H1 (cell line): ENCODE measurements at places on chromosomes 4 and X. TPM values are rescaled to one million over a fixed set of nuclear protein-coding genes. Genes with fewer than 3 reads are reported as not detected.

The MOSPD2 gene
- polyA plus RNA-seq: 3.1 and 4.5 TPM in 2 replicates

The PCDH10 gene
- polyA plus RNA-seq: 2.2 and 3.0 TPM in 2 replicates

The CENPVL1 gene
- 7.3 and 8.0 TPM in 2 replicates for polyA plus RNA-seq

The TIGD4 gene
- 0.20 and 0.42 TPM in 2 replicates for polyA plus RNA-seq

The ANKRD17 gene
- polyA plus RNA-seq: 28.7 and 42.4 TPM in 2 replicates

The EPGN gene
- not detected in 2 replicates for polyA plus RNA-seq

The CORIN gene
- polyA plus RNA-seq: 0.09 and 0.17 TPM in 2 replicates

The BEX5 gene
- 0.15 TPM in 1 of 2 replicates, not detected in the other for polyA plus RNA-seq

The C4orf51 gene
- not detected in 2 replicates for polyA plus RNA-seq

The SCD5 gene
- 0.92 and 1.1 TPM in 2 replicates for polyA plus RNA-seq

The CENPVL2 gene
- polyA plus RNA-seq: 7.3 and 8.0 TPM in 2 replicates

The PTPN13 gene
- polyA plus RNA-seq: 11.5 and 12.7 TPM in 2 replicates

The ATP2B3 gene
- polyA plus RNA-seq: 0.14 and 0.24 TPM in 2 replicates

The TRIML1 gene
- not detected in 2 replicates for polyA plus RNA-seq

The HDAC6 gene
- 34.0 and 36.4 TPM in 2 replicates for polyA plus RNA-seq

The IGSF1 gene
- 24.3 and 39.9 TPM in 2 replicates for polyA plus RNA-seq

The KCND1 gene
- 3.1 and 4.5 TPM in 2 replicates for polyA plus RNA-seq

The CRMP1 gene
- 131 and 137 TPM in 2 replicates for polyA plus RNA-seq

The WNK3 gene
- 3.7 and 5.5 TPM in 2 replicates for polyA plus RNA-seq

The MAGED4B gene
- 114 and 144 TPM in 2 replicates for polyA plus RNA-seq

The PCSK1N gene
- 3.6 and 7.0 TPM in 2 replicates for polyA plus RNA-seq

The TEC gene
- polyA plus RNA-seq: 0.38 and 0.73 TPM in 2 replicates

The USP17L28 gene
- not detected in 2 replicates for polyA plus RNA-seq

The SASH3 gene
- polyA plus RNA-seq: not detected in 2 replicates

The RTL5 gene
- polyA plus RNA-seq: 0.57 and 0.96 TPM in 2 replicates

The SHROOM3 gene
- polyA plus RNA-seq: 15.8 and 19.7 TPM in 2 replicates

The SAT1 gene
- polyA plus RNA-seq: 23.4 and 36.8 TPM in 2 replicates

The ATP6AP2 gene
- polyA plus RNA-seq: 35.1 and 86.2 TPM in 2 replicates

The GSX2 gene
- polyA plus RNA-seq: not detected in 2 replicates

The SERPINA7 gene
- not detected in 2 replicates for polyA plus RNA-seq

The ZNF732 gene
- 1.3 and 1.9 TPM in 2 replicates for polyA plus RNA-seq

The NUDT11 gene
- polyA plus RNA-seq: 20.5 and 31.3 TPM in 2 replicates

The SLC6A14 gene
- polyA plus RNA-seq: not detected in 2 replicates

The TEX13C gene
- polyA plus RNA-seq: 0.02 and 0.03 TPM in 2 replicates

The TMEM154 gene
- polyA plus RNA-seq: 0.22 and 0.33 TPM in 2 replicates

The TRPC3 gene
- 0.41 and 0.49 TPM in 2 replicates for polyA plus RNA-seq

The PLK4 gene
- 12.5 and 23.3 TPM in 2 replicates for polyA plus RNA-seq

The DCAF12L2 gene
- polyA plus RNA-seq: 1.7 and 1.9 TPM in 2 replicates
